ENCODE measurements at places on chromosomes 1 and 21. TPM values are rescaled to one million over a fixed set of nuclear protein-coding genes. Genes with fewer than 3 reads are reported as not detected.

- no peak for DNase-seq
Measured at GRCh38 chr1:201759194-201759815, 69.7 kb upstream of the IPO9 start.

- DNase-seq: no peak
Measured at GRCh38 chr1:85569122-85569521, 11.4 kb upstream of the CCN1 start.

DNA sequence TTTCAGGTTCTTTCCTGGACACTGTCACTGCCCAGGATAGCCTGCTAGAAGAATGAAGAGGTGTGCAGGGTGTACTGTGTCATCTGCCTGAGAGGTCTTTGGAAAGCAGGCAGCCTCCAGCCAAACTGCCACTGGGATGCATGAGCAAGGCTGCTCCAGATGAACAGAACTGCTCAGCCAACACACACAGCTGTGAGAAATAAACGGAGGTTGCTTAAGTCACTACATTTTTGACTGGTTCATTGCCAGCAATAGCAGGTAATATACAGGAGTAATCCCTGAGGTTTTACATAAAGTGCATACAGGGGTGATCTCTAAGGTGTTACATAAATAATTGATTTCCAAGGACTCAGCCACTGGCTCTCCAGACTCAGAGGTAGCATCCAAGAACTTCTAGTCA lies 516.9 kb downstream of the BRINP3 start:
- DNase-seq: no peak

Gene CLCA1
- total RNA-seq: not detected

Gene SLC9A1
- total RNA-seq: 12.8 TPM
